ENCODE measurements at places on chromosomes 12 and 14. TPM values are rescaled to one million over a fixed set of nuclear protein-coding genes. Genes with fewer than 3 reads are reported as not detected.
A peak's percentile ranks its signal among the peaks of the same experiment; 100 is the strongest.

- DNase-seq: no peak
- no peaks in the 10 kb centered on the region for H3K36me3 ChIP-seq
- peaks cover 21% of the 10 kb centered on the region for H3K4me1 ChIP-seq
- H3K27ac ChIP-seq: no peak overlapping the region
- no peak overlapping the region for H3K4me3 ChIP-seq
These were observed 10.8 kb downstream of the COL2A1 start for GRCh38 chr12:47993491-47993890.

- no peaks in the 10 kb centered on the region for H3K4me1 ChIP-seq
- no peaks in the 10 kb centered on the region for H3K27me3 ChIP-seq
- H3K36me3 ChIP-seq: no peaks in the 10 kb centered on the region
- DNase-seq: no peak
These were observed 4.0 kb downstream of the FGF6 start for GRCh38 chr12:4441355-4442335.

The BEST3 gene
- not detected for total RNA-seq

The CDCA3 gene
- total RNA-seq: 37.6 TPM

GRCh38 chr12:101077791-101078528 lies 132.1 kb downstream of the SLC5A8 start:
- H3K27me3 ChIP-seq: no peaks in the 10 kb centered on the region
- H3K36me3 ChIP-seq: no peaks in the 10 kb centered on the region
- no peak overlapping the region for H3K4me3 ChIP-seq
- no peak for DNase-seq
- no peaks in the 10 kb centered on the region for H3K4me1 ChIP-seq
- H3K27ac ChIP-seq: no peak overlapping the region

DNA sequence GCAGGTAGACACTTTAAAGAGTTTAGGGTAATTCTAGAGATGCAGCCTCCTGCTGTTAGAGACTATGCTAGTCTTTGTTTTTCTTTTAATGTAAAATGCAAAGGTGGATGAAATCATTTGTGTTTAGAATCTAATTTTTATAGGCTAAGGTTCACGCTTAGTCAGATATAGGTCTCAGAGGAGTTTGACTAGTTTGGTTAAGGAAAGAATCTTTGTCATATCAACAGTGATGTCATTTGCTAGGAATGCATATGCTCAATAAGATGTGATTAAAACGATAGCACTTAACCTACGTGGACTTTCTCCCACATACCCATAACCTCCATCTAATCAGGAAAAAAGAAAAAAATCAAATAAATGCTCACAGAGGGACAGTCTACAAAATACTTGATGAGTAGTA lies 859.3 kb upstream of the ATXN7L3B start:
- no peaks in the 10 kb centered on the region for H3K36me3 ChIP-seq
- no peak for DNase-seq
- H3K27ac ChIP-seq: no peak overlapping the region
- H3K4me3 ChIP-seq: no peak overlapping the region
- H3K4me1 ChIP-seq: no peaks in the 10 kb centered on the region
- no peaks in the 10 kb centered on the region for H3K27me3 ChIP-seq

The FAM181A gene
- total RNA-seq: not detected

- H3K36me3 ChIP-seq: no peaks in the 10 kb centered on the region
- no peak overlapping the region for H3K4me3 ChIP-seq
- H3K27ac ChIP-seq: no peak overlapping the region
- H3K27me3 ChIP-seq: no peaks in the 10 kb centered on the region
These were observed 15.6 kb downstream of the TRMT61A start for GRCh38 chr14:103544388-103545218.

- H3K36me3 ChIP-seq: peaks cover 42% of the 10 kb centered on the region
- H3K27ac ChIP-seq: no peak overlapping the region
- DNase-seq: peak; percentile 50
- peaks cover 18% of the 10 kb centered on the region for H3K27me3 ChIP-seq
These were observed 3.4 kb upstream of the DHH start for GRCh38 chr12:49098035-49098451.

DNA sequence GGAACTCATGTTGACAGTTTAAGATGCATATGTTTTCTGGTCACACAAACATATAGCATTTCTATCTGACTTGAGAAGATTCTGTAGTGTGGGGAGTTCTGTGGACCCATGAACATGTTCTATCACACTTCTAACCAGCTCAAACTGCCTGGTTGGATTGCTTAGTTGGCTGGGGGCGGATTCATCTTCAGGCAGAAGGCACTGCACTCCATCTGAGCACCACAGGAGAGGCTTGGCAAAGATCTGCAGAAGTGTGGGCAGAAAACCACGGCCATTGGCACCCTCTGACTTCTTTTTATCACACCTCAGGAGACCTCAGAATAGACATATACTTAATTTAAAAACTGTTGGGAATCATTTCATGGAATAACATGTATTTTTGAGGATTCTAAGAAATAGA lies 68.5 kb downstream of the LIN7A start:
- no peaks in the 10 kb centered on the region for H3K27me3 ChIP-seq
- DNase-seq: no peak
- H3K36me3 ChIP-seq: no peaks in the 10 kb centered on the region
- no peak overlapping the region for H3K27ac ChIP-seq
- no peak overlapping the region for H3K4me3 ChIP-seq

The SOS2 gene
- total RNA-seq: 20.2 TPM

- no peaks in the 10 kb centered on the region for H3K36me3 ChIP-seq
- H3K4me3 ChIP-seq: no peak overlapping the region
- no peak for DNase-seq
- no peak overlapping the region for H3K27ac ChIP-seq
These were observed 44.9 kb downstream of the FOS start for GRCh38 chr14:75323571-75323970.

DNA sequence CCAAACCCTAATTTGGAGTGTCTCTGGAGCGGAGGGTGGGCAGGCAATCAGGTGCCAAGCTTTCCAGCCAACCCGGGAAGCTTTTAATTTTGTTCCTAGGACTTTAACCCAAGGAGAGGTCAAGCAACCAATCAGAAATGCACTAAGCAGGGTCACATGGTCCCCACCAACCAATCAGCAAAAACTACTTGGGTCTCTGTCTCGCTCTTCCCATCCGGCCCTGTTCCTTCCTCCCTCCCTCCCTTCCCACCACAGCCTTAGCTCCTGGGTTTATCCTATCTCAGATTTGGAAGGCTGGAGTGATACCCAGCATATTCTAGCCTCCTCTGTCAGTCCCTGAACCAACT lies 7.3 kb downstream of the HOXC5 start:
- H3K27ac ChIP-seq: no peak overlapping the region
- H3K4me1 ChIP-seq: no peaks in the 10 kb centered on the region
- no peak for DNase-seq
- H3K4me3 ChIP-seq: no peak overlapping the region
- no peaks in the 10 kb centered on the region for H3K36me3 ChIP-seq

DNA sequence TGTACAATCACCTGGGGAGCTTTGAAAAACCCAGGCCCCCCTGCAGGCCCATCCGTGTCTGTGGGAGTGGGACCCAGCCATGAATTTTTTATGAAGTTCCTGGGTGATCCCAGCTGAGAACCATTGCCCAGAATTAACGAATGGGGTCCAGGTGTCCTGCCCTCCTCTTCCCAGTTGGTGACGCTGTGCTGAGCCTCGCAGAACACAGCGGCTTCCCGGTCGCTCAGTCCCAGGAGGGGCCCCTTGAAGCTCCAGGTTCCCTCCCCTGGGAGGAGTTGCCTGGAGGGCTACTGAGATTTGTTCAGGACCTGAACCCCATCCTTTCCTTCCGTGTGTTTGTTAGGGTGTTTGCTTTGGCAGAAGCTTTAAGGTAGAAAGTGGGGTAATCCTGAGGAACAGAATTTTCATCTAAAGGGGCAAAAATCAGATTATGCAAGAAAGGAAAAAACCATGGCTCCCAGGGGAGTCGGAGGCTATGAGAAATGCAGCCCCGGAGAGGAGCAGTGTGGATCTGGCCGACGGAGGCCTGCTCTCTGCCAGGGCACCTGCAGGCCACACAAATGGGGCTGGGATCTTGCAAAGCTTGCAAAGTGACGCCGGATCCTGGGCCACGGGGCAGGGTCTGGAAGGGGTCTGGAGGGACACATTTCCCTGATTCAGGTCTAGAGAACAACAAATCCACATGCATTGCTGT lies 164.7 kb upstream of the PRMT8 start:
- H3K27me3 ChIP-seq: no peaks in the 10 kb centered on the region
- DNase-seq: no peak
- H3K4me1 ChIP-seq: no peaks in the 10 kb centered on the region
- no peak overlapping the region for H3K27ac ChIP-seq

DNA sequence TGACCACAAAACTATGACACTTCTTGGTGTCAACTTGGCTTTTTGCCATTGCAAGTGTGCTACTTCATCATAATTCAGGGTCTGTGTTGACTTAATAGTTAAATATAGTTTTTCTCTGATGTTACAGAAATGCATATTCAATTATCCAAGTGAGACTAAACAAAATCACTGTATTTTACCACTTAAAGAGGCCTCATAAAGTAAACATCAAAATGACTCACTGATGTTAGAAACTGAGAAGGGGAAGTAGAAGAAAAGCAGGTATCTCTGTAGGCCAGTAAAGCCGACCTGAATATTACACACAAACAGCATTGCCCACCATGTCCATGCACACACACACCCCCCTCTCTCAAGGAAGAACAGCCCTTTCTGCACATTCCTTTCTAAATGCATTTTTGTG lies 55.4 kb downstream of the RPAP3 start:
- no peak for DNase-seq
- no peak overlapping the region for H3K27ac ChIP-seq
- H3K36me3 ChIP-seq: no peaks in the 10 kb centered on the region
- H3K27me3 ChIP-seq: no peaks in the 10 kb centered on the region
- H3K4me1 ChIP-seq: no peaks in the 10 kb centered on the region
- H3K4me3 ChIP-seq: no peak overlapping the region

The RPL10L gene
- total RNA-seq: not detected

DNA sequence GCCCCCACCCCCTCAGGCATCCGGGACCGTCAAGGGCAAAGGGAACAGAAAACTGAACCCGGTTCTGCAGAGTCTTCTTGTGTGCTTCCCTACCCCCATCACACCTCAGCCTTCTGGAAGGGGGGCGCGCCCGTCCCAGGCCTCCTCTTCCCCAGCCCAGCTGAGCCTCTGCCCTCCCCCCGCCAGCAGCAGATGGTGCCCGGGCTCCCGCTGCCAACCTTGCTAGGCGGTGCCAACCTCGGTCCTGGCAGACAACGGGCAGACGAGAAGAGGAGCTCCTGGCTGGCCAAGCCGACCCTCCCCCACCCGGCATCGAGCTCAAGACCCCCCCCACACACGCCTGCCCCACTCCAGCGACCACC lies 8.7 kb downstream of the STAC3 start:
- no peak overlapping the region for H3K27ac ChIP-seq
- H3K27me3 ChIP-seq: peaks cover 52% of the 10 kb centered on the region
- no peak for DNase-seq
- H3K4me3 ChIP-seq: peak overlapping the region; percentile 54
- H3K36me3 ChIP-seq: no peaks in the 10 kb centered on the region

GRCh38 chr12:119102274-119102673 lies 76.5 kb upstream of the HSPB8 start:
- H3K27me3 ChIP-seq: no peaks in the 10 kb centered on the region
- H3K4me3 ChIP-seq: no peak overlapping the region
- H3K36me3 ChIP-seq: no peaks in the 10 kb centered on the region
- no peaks in the 10 kb centered on the region for H3K4me1 ChIP-seq

DNA sequence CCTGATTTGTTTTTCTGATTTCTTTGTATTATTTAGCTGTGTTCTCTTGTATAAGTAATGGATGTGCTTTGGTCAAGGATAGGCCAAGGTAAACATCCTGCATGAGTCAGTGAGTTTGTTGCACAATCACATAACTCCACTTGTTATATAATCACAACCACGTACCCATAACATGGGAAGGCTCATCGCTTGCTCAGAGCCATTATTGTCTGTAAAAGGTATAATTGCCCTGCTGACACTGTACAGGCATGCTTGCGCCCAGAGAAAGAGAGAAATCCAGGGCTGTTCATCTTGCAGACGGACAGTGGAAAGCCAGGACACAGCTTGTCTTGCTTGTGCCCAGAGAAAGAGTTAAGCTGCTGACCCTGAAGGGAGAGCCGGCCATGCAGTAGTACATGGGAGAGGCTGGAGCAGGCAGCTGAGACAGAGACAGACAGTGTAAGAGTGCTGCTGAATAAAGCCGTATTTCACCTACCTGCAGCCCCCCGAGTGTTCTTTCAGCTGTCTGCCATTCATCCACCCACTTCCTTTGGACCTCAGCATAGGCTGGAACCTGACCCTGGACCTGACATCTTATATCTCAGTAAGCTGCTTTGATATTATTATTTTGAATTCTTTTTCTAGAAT lies 174.7 kb upstream of the DAAM1 start:
- no peak for DNase-seq
- H3K27ac ChIP-seq: no peak overlapping the region
- H3K4me1 ChIP-seq: no peaks in the 10 kb centered on the region
- no peaks in the 10 kb centered on the region for H3K27me3 ChIP-seq
- H3K36me3 ChIP-seq: no peaks in the 10 kb centered on the region
- no peak overlapping the region for H3K4me3 ChIP-seq

The OAS3 gene
- total RNA-seq: 11.2 TPM

GRCh38 chr14:45698462-45699134 lies 445.6 kb upstream of the MIS18BP1 start:
- H3K27ac ChIP-seq: no peak overlapping the region
- H3K4me1 ChIP-seq: no peaks in the 10 kb centered on the region
- no peak overlapping the region for H3K4me3 ChIP-seq
- no peak for DNase-seq

DNA sequence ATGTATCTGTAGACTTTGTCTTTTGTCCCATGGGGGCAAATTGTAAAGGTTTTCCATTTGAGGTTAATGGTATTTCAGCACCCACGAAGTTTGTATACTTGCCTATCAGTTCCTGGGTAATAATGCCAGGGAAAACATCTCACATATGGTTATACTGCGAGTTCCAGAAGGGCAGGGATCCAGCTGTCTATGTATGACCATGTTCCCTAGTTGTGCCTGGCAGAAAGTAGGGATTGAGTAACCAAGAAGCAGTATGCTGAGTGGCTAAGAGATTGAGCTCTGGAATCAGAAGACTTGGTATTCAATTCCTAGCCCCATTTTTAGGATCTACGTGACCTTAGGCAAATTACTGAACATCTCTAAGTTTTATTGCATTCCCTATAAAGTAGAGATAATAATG lies 173.2 kb upstream of the PWP1 start:
- no peak overlapping the region for H3K4me3 ChIP-seq
- H3K27ac ChIP-seq: no peak overlapping the region
- H3K36me3 ChIP-seq: no peaks in the 10 kb centered on the region

DNA sequence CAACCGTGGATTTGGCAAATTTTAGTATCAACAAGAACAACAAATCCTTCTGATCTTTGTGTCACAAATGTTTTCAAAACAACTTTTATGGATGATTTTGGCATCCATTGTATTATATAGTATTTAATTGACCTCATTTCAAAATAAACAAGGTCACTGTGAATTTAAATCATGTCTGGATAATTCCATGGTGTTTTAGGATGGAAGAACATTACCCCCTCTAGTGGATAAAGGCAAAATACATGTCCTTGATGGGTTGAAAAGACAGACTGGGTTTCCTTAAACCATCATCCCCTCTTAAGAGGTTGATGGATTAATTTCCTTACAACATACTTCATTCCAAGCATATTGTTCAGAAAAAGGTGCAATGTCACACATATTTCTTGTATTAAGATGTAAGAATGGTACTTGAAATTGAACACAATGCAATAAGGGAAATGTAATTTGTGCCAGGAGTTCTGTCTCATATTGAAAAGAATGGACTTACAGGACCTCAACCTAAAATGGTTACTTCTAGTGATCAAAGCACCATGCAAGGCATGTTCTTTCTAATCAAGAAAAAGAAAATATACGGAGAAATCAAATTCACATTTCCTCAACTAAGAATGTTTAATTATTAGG lies 352.0 kb downstream of the BCAT1 start:
- no peaks in the 10 kb centered on the region for H3K4me1 ChIP-seq
- no peak for DNase-seq
- H3K4me3 ChIP-seq: no peak overlapping the region

- no peaks in the 10 kb centered on the region for H3K4me1 ChIP-seq
- H3K4me3 ChIP-seq: no peak overlapping the region
- H3K27me3 ChIP-seq: no peaks in the 10 kb centered on the region
- no peak for DNase-seq
- no peaks in the 10 kb centered on the region for H3K36me3 ChIP-seq
These were observed 59.7 kb downstream of the CALM1 start for GRCh38 chr14:90456551-90456950.

Data from CD8-positive, alpha-beta memory T cell (primary cell).